ENCODE measurements at places on chromosomes 5 and 9. TPM values are rescaled to one million over a fixed set of nuclear protein-coding genes. Genes with fewer than 3 reads are reported as not detected.

Gene DNAH5
- 2.6 TPM for total RNA-seq

Gene EGR1
- 4.5 TPM for total RNA-seq

Gene RICTOR
- 27.8 TPM for total RNA-seq

Gene ASS1
- total RNA-seq, result 225 TPM

Gene CDC20B
- under 0.01 TPM for total RNA-seq
